ENCODE measurements at places on chromosomes 2 and 18.

DNA sequence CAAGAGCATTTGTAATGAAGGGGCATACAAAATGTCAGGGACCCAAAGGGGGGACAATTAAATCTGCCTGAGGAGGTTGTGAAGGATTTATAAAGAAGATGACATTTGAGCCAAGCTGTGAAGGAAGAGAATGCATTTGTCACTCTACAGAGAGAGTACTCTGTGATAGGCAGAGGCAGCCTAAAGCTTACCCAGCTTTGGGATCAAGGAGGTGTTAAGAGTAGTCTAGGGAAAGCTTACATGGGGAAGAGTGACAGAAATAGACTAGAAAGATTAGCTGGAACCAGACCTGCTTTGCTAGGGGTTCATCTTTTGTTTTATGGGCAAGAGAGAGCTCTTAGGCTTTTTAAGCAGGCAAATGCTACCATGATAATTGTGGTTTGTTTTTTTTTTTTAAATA is 169.1 kb upstream of the CYP26B1 start:
- DNase-seq: no peak

DNA sequence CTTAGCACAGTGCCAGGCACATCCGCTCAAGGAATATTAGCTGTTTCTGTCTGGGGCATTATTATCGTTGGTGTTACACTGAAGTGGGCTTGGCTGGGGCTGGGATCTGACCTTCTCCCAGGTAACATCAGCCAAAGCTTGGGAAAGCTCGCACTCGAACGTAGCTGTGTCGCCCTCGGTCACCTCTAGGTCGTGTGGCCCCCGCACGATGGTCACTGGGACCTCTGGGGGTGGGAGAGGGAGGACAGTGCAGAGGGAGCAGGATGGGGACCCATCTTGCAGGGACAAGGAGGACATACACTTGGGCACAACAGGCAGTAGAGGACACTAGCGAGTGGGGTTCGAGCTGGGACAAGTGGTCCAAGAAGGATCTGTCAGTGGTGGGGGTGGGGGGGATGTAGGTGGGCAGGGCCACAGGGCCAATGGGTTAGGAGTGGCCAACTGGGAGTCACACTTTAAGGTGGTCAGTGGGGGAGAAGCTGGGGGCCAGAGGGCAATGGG is 9.7 kb downstream of the TMEM198 start:
- no peak for DNase-seq

DNA sequence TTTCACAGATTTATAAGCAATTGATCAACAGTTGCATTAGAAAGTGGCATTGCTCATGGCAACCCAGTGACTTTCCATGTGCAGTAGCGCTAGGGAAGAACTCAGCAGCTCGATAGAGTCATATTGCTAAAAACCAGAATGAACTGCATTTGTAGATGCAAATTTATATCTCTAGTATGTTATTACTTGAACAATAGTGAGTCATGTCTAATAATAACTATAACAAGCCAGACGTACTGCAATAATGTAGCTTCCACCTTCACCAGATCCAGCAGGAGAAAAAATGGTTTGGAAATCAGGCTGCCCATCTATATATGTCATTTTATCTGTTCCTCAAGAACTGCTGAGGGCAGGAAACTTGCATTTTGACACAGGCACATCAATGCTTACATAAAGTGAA is 66.5 kb upstream of the FIGN start:
- DNase-seq: no peak

DNA sequence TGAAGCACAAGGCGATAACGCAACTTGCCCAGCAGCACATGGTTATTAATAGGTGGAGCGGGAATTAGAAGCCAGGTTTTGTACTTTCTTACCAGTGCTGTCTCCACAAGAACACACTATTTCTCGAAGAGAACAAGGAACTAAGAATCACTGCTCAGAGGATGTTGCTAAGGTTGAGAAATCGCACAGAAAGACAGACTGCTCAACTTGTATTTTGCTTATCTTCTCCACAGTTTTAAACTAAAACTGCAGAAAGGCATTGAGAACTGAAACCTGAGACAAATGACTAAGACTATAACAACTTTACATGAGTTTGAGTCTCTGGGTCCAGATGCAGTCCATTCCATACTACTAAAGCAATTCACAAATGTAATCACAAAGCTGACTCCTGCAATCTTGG is 6.2 kb downstream of the PRKD3 start:
- no peak for DNase-seq

DNA sequence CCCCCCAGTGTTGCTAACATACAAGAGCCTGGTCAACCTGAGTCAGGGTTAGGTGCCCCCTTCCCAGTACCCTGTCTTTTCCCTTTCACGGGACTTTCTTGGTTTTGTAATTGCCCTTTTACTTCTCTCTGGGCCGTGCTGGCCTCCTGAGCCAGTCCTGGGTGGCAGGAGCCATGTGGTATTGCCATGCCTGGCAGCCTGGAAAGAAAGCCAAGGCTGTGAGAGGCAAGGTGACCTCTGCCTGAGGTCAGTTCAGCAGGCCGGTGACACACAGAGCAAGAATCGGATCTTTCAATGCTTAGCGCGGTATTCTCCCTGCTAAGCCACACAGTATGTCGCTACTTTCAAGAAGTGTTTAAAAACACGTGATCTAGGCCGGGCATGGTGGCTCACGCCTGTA is 52.3 kb downstream of the C18orf63 start:
- DNase-seq: peak; percentile 49

DNA sequence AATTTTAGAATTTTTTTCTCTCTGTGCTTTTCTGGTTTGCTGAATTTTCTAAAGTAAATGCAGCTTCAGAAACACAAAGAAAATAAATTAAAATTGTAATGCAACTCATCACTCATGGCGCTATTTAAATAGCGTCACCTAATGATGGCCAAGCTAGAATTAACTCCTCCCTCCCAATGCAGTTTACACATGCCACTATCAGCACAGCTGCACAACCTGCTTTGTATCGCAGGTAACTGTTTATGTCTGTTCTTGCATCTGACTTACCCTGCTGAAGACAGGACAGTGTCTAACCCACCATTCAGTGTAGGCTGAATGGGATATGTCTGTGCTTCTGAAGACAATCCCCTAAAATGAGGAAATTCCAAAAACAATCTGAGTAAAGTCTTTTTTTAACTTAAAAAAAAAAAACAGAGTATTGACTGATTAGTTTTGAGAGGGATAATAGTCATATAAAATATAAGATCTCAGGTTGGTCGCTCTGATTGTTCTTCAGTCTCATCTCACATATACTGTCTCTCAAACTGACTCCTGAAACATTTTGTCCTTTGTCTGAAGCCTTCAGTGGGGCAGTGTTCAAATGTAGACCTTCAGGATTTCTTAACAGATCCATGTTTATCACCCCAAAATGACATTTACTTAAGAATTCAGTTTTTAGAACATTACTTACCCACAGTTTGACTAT is 271.4 kb downstream of the ZEB2 start:
- no peak for DNase-seq

GRCh38 chr2:210445116-210445707 is 31.3 kb downstream of the LANCL1 start:
- DNase-seq: no peak

GRCh38 chr2:187294043-187294442 is 154.0 kb downstream of the CALCRL start:
- no peak for DNase-seq

Data from Right ventricle myocardium superior (tissue), 1 donor.